ENCODE measurements at places on chromosomes 1 and 21.

- DNase-seq, result no peak
Measured at GRCh38 chr1:2412773-2413494, 570 bp upstream of the PEX10 start.

DNA sequence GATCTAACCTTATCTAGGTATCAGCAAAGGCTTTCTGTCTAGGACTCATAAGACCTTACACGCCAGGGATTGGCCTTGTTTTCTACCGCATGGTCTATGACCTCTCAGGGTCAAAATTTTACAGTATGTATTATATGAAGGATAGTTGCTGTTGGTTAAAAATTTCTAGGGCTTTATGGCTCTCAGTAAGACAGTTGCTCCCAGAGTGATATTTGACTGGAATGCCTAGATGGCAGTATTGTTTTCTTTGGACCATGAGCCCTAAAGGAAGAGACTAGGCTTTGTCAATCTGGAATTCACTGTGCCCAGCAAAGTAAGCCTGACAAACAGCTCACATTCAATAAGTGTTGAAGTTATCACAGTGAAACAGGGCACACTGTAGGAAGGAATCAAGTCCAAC, 37.6 kb downstream of the C1orf87 start:
- no peak for DNase-seq

GRCh38 chr1:203582568-203582967, 44.1 kb upstream of the ATP2B4 start:
- DNase-seq, result no peak

GRCh38 chr21:33831962-33832659, 83.5 kb downstream of the ATP5PO start:
- DNase-seq, result no peak

GRCh38 chr1:22488319-22488718, 36.7 kb downstream of the ZBTB40 start:
- DNase-seq, result no peak

All from NCI-H187 treated with DMSO at 0.1 percent for 48 hours (cell line).